ENCODE measurements at places on chromosomes 11 and 22.

GRCh38 chr11:105332171-105332570, 192.6 kb upstream of the CARD18 start:
- DNase-seq = no peak

DNA sequence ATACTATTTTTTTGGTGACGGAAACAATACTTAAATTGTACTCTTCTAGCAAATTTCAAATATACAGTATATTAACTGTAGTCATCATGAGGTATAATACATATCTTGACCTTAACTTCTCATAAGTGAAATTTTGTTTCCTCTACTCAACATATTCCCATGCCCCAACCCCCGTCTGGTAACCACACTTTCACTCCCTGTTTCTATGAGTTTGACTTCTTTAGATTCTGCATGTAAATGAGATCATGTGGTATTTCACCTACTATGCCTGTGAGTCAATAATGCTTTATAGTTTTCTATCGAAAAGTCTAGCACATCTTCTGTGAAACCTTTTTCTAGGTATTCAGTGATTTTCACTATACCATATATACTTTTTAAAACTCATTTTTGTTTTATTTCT, 663.2 kb downstream of the CNTN5 start:
- no peak for DNase-seq

DNA sequence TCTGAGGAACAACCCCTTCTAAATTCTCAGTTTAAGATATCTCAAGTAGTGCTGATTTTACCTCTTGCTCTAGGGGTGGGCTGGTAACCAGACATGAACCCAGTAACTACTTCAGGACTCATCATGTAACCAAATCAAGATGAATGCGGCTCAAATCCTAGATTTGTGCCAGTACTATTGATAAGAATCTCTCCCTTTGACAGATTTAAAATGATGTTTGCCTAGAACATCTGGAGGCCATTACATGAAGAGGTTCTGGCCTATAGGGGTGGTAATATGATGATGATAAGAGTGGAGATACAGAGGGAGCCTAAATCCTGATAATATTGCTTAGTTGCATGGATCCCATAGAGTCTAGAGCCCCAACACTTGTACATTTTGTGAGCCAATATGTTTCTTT, 672.6 kb upstream of the ANO5 start:
- no peak for DNase-seq

DNA sequence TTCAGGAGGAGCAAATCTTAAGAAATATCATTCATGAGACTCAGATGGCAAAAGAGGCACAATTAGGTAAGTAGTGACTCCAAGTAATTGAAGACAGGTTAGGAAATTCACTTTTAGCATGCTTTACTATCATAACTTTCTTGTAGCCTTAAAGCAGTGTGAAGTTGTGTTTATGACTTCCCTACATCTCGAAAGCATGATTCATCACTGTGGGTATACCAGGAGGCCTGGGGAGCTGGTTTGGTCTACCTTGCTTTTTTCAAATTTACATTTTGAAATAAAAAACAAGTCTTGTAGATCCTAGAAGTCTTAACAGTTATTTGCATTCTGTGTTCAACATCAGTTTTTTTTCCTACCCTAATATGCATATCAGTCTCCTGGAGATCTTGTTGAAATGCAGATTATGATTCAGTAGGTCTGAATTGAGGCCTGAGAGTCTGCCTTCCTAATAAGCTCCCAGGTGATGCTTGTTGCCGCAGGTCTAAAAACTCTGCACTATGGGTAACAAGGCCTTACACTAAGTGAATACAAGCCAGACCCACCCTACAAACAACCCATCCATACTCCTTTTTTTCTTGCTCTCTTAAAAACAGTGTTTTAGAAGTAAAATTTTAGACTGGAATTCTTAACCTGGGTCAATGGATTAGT, 41.4 kb downstream of the TTC17 start:
- DNase-seq = no peak

DNA sequence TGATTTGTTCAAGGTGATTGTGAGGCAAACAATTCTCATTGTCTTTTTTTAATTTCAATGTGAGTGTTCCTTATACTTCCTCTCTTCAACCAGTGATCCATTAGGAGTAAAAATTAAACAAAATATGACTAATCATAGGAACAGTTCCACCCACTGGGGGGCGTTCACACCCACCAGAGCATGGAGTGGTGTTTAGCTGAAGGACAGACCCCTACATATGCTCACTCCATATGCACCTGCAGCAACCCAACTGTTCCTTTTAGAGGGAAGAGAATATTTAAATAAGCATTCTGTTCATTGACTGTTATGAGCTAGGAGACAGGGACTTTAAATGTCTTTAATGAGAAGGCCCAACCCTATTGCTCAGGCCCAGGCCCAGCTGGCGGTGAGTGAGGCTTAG, 78.7 kb upstream of the DRD2 start:
- DNase-seq = no peak

DNA sequence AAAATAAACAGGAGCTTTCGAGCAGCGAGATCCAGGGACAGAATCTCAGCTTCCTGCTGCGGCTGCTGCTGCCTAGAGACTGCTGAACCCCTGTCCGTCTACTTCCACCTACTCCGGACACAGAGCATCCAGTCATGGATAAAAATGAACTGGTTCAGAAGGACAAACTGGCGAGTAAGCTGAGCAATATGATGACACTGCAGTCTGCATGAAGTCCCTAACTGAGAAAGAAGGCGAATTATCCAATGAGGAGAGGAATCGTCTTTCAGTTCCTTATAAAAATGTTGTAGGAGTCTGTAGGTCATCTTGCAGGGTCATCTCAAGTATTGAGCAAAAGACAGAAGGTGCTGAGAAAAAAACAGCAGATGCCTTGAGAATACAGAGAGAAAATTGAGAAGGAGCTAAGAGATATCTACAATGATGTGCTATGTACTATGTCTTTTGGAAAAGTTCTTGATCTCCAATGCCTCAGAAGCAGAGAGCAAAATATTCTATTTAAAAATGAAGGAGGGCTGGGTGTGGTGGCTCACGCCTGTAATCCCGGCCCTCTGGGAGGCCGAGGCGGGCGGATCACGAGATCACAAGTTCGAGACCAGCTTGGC, 11.1 kb upstream of the MS4A2 start:
- DNase-seq = no peak

GRCh38 chr11:67308031-67308866, 4.9 kb downstream of the SSH3 start:
- DNase-seq = no peak

DNA sequence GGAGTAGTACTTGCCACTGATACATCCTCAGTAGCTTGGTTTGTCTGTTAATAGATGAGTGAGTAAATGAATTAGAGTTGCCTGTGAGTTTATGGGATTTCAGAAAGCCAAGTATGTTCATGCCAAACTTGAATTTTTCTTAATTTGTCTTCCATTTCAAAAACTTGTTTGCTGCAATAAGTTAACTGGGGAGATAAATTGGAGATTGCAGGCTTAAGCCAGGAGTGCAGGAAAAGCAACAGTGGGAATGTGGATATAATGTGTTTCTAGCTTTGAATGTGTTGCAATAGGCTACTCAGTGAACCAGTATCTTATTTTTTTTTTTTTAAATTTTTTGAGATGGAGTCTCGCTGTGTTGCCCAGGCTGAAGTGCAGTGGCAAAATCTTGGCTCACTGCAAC, 8.2 kb downstream of the OSBP2 start:
- DNase-seq = no peak

- no peak for DNase-seq
These were observed 2.3 kb upstream of the TFIP11 start for GRCh38 chr22:26514419-26515161.

DNA sequence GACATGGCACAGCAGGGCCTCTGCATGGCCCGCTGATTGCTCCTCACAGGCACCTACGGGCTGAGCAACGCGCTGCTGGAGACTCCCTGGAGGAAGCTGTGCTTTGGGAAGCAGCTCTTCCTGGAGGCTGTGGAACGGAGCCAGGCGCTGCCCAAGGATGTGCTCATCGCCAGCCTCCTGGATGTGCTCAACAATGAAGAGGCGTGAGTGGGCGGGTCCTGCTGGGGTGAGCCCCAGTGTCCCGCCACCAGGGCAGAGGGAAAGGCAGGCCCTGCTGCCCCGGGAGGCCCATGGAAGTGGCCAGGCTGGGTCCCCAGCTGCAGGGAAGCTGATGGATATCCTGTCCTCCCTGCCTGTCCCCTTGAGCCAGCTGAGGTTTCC, 18.6 kb upstream of the DGCR8 start:
- no peak for DNase-seq

DNA sequence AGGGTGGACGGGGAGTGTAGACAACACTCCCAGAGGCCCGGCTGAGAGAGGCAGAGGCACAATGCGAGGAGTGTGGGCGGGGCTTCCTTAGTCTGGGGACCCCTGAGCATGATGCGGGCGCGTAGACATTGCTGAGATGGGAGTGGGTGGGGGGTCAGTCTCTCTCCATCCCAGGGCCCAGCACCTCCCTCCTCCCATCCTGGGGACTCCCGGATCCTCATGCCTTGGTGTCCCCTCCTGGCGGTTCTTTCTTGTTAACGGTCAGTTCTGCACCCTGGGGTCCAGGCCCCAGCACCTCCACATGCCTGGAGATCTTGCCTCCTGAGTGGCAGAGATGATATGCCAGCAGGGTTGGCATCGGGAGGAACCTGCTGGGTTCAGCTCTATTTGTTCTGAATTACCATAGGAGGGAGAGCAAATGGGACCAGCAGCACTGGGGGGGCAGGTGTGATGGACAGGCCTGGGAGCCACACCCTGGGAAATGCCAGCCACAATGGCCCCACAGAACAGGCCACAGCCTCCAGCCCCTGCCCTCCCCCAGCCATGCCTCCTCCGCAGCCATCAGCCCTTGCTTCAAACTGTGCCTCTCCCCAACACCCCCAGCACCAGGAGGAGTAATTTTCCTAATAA, 55.7 kb downstream of the RTL6 start:
- DNase-seq = no peak

DNA sequence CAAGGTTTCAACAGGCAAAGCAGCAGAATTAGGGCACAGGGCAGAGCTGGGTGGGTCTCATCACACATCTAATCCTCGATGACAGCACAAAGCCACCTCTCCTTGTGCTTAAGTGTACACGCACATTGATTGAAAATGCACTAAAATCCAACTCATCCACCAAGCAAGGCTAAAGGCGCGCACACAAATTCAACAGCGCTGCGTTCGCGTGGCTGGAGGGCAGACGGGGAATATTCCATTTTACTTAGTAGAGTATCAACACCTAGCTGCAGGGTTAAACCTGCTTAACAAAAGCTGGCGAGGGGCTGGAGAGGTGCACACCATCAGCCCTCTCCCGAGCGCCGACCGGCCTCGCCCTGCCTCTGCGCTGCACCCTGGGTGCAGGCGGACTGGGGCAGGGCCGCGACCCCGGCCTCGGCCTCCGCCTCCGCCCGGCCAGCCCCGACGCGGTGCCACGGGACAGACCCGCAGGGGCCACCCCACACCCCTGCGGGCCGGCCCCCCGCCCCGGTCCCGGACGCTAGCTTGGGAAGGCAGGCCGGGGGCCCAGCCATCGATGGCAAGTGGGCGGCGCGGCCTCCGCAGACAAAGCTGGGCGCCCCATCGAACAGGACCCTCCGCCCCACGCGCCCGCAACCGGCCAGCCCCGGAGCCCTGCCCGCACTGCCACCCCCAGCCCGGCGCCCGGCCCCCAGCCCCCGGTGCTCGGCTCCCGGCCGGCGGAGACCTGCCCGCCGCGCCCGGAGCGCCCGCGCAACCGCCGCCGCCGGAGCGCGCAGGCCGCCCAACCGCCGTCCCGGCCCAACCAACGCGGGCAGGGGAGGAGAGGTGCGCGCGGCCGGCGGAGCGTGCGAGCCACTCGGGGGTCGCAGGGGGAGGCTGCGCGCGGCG, 929 bp downstream of the PRDM10 start:
- DNase-seq = no peak

GRCh38 chr11:93251922-93252321, 54.1 kb upstream of the SLC36A4 start:
- DNase-seq = no peak

- DNase-seq = no peak
These were observed 30.9 kb downstream of the C22orf31 start for GRCh38 chr22:29030618-29031226.

DNA sequence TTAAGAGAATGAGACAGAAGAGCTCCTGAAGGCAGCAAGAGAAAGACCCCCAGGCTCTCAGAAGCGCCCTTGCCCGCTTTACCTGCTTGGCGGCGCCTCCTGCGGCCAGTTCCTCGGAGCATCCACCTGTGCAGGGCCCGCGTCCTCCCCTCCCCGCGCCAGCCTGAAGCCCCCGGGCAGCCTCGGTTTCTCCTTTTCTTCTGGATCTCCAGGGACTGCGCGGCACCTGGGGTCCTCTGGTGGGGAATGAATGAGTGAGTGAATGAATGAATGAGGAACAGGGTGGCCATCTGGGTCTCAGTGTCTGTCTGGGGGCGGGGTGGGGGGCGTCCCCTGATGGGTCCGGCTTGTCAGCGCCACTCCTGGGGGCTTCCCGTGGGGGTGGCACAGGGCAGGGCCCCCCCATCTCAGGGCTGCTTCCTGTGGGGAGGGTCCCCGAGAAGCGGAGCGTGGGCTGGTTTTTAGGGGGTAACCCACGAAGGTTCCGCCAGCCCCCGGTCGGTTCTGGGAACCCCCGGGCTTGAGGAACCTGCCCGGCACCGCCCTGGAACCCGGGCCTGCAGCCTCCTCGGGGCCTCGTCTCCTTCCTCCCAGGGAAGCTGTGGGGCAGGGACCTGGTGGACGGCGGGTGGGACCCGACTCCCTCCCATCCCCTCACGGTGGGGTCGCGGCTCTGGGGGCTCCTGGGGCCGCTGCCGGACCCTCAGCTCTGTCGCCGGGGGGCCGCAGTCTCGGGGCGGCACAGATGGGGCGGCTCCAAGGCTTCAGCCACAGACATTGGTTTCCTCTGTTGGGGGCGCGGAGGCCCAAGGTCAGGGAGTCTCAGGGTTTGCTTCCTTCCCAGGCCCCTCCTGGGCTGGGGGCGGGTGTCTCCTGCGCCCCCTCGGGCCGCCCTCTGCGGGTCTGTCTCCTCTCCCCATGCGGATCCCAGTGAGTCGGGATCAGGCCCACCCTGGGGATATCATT, 8.3 kb upstream of the KRTAP5-7 start:
- no peak for DNase-seq

DNA sequence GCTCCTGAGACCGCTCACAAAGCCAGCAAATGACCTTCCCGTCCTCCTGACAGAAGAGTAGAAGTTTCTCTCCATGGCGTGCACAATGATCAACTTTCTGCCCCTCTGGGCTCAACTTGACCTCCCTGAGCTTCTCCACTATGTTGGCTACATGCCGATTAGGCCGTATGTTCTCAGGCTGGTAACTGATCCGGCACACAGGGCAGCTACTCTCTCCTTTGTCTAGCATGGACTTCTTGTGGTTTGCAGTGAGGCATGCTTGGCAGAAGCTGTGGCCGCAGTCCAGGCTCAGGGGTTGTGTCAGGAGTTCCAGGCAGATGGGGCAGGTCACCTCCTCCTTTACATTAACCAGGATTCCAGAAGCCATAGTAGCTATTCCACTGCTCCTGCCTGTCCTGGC, 5.1 kb downstream of the TRIM5 start:
- DNase-seq = no peak

Measured in GOT3 (cell line).